Activated effector memory CD4-positive, alpha-beta T cell treated with Interleukin-2 at 50 U/mL for 16 hours (primary cell): ENCODE measurements at places on chromosomes 7 and 10.
A peak's percentile ranks its signal among the peaks of the same experiment; 100 is the strongest.

GRCh38 chr7:101173752-101174244, 6.3 kb downstream of the NAT16 start:
- peak; percentile 45 for DNase-seq

GRCh38 chr7:155813546-155814315, 1.5 kb upstream of the SHH start:
- DNase-seq, result no peak

GRCh38 chr10:37584643-37585042, 272.8 kb downstream of the ZNF248 start:
- no peak for DNase-seq

GRCh38 chr7:134740376-134740775, 39.1 kb upstream of the CALD1 start:
- DNase-seq, result no peak

GRCh38 chr10:2111965-2112364, 374.6 kb upstream of the ADARB2 start:
- no peak for DNase-seq

- no peak for DNase-seq
These were observed 70.3 kb downstream of the WDR37 start for GRCh38 chr10:1126461-1126860.
